Head of caudate nucleus (tissue), 42 donors: ENCODE measurements at places on chromosomes 2 and 18.

DNA sequence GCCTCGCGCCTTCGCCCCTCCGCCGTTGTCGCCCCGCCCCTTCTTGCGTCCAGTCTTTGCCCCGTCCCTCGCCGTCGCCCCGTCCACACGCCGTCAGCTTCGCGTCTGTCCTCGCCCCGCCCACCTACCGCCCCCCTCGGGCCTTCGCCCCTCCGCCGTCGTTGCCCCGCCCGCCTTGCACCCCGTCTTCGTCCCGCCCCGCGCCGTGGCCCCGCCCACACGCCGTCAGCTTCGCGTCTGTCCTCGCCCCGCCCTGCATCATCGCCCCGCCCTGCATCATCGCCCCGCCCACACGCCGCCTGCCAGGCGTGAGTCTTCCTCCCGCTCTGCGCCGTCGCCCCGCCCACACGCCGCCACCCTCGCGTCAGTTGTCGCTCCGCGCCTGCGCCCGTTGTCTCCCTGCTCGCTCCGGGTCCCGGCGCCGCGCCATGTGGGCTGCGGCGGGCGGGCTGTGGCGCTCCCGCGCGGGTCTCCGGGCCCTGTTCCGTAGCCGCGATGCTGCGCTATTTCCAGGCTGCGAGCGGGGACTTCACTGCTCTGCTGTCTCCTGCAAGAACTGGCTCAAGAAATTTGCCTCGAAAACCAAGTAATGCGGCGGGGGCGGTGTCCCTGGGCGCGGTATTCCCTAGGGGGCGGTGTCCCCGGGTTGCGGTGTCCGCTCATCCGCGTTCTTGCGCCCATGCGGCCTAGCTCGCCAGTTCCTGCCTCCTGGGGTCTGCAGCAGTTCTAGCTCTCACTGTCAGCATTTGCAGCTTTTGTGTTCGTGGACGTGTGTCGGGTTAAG lies at the start of gene RBFA:
Gene RBFA, plus strand, starts transcription at position 367 of the 784 bp plus-strand sequence. Its CDS starts 62 bp downstream, at position 429.
- DNase-seq = peak; percentile 99

- DNase-seq = no peak
These were observed 66.5 kb downstream of the KCTD18 start for GRCh38 chr2:200443376-200443775.

DNA sequence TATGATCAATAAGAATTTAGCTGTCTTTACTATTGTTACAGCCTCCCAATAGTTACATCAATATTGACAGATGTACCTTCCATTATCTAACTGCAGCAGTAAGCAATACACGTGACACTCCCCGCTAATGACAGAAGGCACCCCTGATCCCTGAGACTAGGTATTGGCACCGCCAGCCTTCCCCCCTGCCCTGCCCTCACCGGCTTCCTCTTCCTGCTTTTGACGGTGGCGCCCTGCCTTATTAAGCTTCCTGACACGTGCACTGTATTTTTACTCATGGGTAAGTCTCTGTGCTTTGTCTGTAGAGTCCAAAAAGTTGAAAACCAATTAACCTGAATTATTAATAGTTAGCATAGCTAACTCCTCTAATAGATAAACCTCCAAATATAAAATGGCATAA lies 223.5 kb downstream of the EIPR1 start:
- no peak for DNase-seq

- no peak for DNase-seq
These were observed 6.6 kb upstream of the DNAH7 start for GRCh38 chr2:196075196-196075595.

GRCh38 chr2:164808776-164809175 lies 32.8 kb downstream of the COBLL1 start:
- DNase-seq = no peak

GRCh38 chr2:101267671-101268656 lies 15.3 kb downstream of the CNOT11 start:
- no peak for DNase-seq

DNA sequence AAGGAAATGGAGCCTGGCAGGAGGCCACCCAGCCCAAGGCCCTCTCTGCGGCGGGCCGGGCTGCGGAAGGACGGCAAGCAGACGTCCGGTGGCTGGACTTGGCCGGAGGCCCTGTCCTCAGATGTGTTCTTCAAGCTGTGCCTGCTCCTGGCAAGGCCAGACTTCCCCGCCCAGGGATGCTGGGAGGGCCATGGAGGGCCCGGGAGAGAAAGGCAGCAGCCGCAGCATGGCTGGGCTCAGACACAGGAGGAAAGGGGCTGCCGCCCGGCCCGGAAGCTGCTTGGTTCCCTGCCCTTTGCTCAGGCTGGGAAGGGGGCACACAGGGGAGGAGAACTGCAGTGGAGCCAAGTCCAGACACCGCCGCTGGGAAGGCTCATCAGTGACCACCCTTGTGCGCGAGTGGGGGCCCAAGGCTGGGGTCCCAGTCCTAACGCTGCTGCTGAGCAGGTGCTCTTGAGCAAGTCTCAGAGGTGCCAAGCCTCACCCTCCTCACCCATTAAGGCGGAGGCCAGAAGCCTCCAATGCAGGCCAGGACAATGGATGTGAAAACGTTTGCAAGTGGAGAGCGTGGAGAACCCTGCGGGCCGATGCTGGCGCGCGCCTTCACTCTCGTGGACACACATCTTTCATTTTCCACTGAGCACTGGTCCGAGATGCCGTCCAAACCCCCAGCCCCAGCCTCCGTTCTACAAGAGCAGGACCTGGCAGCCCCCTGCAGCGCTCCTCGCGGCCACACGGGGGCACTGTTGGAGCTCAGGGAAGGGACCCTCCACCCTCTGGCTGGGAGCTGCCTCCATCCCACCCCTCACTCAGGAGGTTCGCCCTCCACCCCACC lies 7.9 kb downstream of the CROCC2 start:
- DNase-seq = peak; percentile 72

DNA sequence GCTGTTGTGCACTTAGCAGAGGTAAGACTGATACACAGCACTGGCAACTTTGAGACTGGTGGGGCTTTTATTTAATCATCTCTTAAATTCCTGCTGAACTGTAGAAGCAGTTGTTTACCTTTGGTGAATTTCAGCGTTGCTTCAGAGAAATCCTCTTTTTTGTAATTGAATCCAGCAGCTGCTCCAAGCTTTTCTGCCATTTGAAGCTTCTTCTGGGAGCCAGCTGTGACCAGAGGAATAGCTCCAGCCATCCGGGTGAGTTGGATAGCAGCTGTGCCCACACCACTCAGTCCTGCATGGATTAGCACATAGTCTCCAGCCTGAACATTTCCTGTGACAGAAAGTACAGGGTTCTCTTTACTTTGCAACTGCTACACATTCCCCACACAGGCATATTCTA lies 3.9 kb downstream of the TP53I3 start:
- no peak for DNase-seq

DNA sequence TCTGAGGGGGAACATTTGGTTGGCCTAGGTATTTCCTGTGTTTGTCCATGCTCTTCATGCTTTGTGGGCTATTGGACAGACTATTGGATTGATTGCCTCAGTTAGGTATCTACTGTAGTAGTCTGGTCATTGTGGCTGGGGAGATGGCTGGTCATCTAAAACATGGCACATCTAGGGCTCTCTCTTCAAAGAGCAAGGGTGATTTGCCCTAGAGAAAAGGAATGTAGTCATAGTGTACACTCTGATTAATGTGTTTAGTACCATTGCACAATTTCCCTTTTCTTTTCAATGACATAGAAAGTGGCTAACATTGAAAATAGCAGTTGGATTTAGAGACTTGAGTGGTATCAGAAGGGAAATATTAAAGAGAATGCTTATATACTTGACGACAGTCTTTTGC lies 114.3 kb downstream of the LCLAT1 start:
- no peak for DNase-seq

DNA sequence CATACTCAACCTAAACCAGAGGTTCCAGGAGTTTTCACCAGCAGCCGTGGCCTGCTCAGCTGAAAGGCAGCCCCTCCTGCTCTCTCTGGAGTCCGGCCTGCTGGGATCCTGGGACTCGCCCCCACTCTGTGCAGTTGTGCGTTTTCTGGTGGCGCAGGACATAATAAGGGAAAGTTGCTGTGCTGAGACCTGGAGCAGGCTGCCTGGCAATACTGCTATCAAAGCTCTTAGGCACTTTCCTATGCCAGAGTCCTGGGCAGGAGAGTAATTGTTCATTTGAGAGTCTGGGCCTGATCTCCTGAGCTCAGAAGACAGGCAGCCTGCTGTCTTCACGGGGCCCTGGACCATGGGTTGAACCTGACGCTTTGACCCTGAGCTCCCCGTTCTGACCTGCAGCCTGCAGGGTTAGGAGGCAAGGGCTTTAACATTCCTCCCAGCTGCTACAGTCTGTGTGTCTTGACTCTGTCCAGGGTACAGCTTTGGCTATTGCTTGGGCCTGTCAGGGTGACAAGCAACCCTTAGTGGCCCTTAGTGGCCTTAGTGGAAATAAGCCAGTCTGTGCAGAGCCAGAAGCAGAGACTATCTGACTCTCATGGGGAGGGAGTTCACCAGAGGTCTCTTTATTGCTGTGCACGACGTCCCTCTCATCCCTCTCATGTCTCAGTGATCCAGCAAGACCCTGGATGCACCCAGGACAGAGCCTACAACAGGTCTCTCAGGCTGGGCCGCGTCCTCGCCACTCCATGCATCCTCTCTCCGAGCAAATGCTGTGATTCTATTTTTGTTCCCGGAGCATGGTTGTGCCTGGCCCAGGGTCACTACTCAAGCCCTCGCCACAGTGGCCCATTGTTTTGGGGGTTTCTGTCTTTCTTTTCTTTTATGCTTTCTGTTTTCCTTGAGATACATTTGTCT lies 60.6 kb downstream of the ACKR3 start:
- DNase-seq = no peak

DNA sequence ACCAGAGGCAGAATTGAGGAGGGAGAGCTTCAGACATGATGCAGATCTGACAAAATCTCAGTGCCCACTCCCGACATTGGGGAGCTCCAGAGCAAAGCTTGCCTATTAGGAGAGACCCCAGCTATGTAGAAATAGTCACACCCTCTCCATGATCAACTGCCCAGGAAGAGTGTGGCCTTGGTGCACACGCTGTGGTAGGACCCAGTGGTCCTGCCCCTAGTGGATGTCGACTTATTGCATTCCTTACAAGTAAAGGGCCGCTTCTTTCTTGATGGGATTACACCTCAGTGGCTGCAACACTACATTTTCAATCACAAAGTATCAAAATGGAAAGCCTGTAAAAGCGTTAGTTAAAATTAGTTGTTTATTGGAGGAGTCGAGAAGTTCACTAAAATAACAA lies 64.2 kb downstream of the VRK2 start:
- no peak for DNase-seq

- no peak for DNase-seq
These were observed 47.0 kb upstream of the RALBP1 start for GRCh38 chr18:9428301-9428706.

DNA sequence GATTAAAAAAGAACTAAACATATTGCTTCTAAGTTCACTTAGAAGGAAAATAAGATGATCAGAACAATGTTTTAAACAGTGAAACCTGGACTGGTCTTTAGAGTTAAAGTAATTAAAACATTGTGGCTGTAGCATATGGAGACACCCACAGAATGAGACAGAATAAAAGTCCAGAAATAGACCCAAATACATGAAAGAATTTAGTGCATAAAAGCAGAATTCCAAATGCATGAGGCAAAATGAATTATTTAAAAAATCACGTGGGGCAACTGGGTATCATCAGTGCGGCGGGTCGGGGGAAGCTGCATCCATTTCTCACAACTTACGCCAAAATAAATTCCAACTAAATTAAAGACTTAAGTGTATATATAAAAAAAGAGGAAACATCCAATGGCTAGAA lies 12.1 kb downstream of the RNF149 start:
- no peak for DNase-seq

- DNase-seq = no peak
These were observed 108.8 kb upstream of the LRRTM4 start for GRCh38 chr2:77631007-77631406.

- DNase-seq = no peak
These were observed 26.9 kb downstream of the GCG start for GRCh38 chr2:162125138-162125537.

DNA sequence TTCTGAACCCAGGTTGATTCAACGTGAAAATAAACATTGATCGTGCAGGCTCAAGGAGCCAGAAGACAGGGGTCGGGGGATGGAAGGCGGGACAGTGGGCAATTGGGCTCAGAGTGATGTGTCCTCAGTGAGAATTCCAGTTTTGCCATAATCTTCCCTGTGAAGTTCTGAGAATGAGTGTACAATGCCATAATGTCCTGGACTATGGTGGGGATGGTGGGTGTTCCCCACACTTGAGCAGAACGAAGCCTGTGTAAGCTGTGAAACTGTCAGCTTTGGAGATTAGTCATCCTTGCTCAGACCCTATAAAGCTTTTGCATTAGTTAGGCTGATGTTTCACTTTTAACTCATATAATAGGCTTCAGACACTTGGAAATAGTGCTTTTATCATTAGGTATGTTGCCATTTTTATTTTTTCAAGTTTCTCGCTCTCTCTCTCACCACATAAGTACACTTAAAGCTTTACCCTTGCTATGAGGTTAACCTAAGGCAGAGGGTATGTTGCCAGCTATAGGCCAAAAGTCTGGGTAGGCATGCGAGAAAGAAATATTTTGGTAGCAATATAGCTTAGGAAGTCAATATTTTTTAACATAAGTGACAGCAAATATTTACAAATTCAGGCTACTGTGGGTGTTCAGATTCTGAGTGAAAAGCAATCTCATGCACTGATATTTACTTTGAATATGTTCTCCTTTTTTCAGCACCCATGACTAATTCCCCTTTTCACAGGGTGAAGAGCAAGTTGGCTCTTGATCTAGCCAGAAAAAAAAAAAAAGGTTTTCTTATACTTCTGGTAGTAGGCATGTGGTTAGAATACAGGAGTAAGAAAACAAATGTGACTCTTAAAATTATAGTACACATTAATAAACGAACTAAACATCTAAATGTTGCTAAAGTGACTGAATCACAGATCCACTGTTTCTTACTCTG lies 47.2 kb downstream of the CDC42EP3 start:
- DNase-seq = no peak

DNA sequence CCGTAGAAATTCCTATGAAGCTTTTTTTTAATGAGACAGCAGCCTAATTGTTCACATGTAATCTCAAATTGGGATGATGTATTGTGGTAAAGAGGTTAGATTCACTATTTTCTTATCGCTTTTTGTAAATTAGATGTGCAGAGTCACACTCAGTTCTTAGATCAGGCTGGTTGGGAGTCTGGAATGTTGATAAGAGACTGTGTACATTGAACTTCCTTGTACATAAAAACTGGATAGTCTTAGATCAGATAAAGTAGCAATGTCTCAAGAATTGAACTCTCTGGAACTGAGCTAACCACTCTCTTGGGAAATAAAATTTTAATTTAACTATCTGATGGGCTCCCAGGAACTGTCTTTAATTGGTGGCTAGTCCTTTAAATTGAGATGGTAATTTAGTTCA lies 108.1 kb upstream of the MSTN start:
- DNase-seq = no peak

DNA sequence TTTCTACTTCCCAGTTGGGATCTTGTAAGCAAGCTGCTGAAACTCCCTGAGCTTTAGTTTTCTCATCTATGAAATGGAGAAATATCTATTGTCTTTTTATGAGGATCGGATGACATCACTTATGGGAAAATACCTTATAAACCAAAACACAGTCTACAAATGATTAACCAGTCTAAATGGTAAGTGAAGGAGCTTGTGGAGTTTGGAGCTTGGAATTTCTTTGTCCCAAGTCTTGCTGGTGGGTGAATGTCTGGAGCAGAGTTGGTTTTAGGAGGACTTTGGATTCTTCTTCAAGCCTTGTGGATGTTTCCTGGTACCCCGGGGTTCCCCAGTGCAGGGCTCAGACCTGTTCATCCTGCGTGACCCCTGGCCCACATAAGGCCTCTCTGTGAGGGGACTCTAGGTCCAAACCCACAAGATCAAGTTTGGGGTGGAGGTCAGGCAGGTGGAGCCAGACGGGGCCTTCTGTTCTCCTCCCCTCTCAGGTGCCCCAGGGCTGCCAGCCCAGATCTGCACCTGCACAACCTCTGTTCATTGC lies 43.2 kb downstream of the FOSL2 start:
- no peak for DNase-seq

GRCh38 chr2:2914252-2914651 lies 463.4 kb downstream of the EIPR1 start:
- DNase-seq = peak; percentile 30
